ENCODE measurements at places on chromosomes 2 and 18. TPM values are rescaled to one million over a fixed set of nuclear protein-coding genes. Genes with fewer than 3 reads are reported as not detected.

DNA sequence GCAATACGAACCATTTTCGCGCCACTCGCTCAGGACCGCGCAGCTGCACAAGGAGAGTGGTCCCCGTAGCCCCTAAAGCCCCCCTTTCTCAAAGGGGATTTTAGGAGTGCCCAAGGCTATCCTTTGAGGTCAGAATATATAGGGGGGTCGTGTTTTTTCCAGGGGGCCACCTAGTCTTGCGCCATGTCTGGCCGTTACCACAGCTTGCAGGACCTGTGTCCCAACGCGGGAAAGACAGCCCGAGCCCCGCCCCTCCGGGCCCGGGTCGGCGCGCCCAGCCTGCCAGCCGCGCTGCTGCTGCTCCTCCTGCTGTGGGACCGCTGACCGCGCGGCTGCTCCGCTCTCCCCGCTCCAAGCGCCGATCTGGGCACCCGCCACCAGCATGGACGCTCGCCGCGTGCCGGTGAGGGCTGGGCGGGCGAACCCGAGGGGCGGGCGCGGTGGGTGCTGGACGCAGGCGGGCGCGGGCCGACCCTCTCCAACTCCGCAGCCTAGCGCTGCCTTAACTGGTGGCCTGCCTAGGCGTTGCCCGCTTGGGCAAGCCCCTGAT is at the start of gene CDCA7:
CDCA7 (plus strand) TSS at position 291 of the 550 bp plus-strand sequence; CDS start at position 383, 92 bp downstream.
- peak; percentile 84 for DNase-seq

DNA sequence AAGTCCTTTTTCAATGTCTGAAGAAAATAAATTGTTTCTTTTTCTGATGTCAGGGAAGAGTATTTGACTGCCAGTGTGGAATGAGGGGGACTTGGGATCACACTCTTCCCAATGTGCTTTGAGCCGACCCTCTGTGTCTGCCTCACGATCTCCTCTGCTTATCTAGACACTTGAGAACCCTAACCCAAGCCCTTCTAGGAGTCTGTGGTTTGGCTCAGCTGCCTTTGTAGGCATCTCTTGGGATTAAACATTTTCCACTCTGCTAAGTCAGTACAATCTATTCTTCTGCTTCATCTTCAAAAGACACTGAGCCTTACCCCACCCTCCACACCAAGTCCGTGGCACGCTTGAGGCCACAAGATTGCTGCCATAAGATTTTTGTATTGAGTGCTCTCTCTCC is 19.4 kb downstream of the FAM110C start:
- no peak for DNase-seq

The DSG3 gene
- total RNA-seq: not detected

DNA sequence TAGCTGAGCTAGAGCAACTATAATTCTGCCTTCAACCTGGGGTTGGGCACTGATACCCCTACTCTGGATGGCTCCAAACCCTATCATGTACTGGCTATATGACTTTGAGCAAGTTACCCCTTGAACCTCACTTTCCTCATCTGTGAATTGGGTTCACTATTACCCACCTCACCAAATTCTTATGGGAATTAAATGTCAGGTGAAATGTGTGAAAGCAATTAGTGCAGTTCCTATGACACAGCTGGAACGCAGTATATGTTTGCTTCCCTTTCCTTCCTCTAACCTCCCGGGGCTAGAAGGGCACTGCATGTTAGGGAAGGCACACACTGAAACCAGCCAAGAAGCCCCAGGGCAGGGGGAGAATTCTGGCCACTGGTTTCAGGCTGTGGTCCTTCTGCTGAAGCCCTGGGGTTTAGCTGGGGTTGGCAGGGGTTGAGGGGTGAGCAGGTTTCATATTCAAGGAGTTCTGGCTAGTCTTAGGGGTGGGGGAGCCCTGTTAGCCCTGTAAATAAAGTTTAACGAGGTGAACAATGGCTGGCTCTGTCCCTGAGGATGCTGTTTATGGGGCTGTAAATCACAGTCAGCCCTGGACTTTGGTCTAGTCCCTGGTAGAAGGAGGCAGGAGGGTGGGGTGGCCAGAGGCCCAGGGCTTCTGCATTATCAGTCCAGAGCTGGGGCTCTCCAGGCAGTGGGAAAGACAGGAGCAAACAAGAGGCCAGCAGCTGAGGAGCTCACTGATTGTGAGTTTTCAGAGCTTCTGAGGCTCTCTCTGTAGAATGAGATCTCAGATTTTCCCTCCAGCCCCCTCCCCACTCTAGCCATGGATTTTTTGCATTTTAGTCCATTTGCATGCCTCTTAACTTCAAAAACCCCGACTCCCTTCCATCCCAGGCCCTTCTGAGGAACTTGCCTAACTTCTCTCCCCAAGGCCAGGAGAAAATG is 8.0 kb downstream of the PKDCC start:
- DNase-seq: no peak

DNA sequence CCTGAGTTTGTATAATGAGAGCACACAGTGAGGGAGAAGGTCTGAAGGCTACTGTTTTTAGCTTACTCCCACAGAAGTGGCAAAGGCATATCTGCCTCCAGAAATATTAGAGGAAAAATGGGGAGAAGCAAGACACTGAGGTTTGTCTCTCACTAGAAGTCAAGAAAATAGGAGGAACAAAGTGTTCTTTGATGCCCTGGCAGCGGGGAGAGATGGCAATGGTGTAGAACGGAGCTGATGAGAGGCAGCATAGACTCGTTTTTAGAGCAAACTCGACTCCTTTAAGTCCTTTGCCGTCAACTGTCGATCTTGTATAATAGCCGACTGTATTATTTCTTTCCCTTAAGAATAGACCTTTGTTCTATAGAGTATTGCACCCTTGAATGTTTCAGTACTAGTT is 73.8 kb downstream of the ANKRD44 start:
- DNase-seq: no peak

DNA sequence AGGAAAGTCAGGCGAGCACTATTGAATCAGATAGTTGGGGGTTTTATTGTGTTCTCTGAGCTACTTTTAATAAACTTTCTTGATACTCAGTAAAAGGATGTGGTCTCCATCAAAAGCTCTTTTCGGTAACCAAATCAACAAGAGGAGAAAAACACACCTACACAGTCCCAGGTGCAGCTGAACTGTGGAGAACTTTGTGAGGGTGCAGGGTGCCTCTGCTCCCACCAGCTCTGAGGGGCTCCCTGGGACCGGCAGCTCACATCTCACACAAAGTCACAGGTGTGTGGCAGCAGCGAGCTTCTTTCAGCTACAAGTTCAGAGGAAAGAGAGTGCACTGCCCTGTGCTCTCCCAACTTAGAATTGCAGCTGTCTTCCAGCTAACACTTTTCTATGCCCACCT is 650.4 kb downstream of the RNF144A start:
- peak; percentile 56 for DNase-seq

DNA sequence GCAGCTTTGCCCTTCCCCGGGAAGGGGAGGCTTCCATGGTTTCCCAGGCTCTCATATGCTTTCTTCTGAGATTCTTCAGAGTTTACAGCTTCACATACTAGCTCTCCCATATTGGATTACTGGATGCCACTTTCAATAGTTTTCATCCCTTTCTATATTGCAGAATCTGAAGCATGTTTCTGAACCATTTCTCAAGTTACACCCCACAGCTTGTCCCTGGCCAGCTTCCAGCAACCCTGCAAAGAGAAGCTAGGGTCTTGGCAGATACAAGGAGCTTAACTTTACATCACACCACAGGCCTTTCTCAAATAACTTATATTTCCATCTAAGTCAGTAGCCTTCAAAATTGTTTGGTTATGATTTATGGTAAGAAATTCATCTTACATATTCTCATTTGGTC is 39.6 kb downstream of the LHCGR start:
- no peak for DNase-seq

DNA sequence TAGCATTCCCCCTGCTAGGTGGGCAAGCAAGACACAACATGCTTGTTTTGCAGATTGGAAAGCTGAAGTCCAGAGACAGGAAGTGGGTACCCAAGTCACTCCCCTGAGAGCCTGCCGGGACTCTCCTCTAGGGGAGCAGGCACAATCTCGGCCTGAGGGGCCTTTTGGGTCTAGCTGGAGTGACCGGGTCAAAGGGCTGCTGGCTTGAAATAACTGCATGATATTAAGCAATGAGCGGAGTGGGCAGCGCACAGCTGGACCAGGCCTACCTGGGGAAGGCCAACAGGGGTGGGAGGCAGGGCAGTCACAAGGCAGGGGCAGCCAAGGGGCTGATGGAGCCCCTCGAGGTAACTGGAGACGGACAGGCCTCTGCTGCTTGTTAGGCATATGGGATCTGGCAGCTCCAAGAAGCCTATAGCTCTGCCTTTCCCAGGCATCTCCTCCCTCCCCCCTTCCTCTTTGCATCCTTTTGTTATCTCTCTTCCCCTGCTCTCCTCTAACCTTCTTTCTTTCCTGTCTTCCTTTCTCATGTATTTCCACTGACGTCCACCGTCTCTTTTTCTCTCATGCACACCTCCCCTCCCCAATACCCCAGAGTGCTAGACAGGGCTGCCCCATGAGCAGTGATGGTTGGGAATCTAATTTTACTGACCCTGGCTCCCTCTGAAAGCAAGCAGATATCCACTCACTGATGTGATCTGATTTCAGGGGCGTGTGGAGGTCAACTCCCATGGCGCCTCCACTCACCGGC is 237.5 kb downstream of the LOXHD1 start:
- no peak for DNase-seq

The TRIM43 gene
- not detected for total RNA-seq

DNA sequence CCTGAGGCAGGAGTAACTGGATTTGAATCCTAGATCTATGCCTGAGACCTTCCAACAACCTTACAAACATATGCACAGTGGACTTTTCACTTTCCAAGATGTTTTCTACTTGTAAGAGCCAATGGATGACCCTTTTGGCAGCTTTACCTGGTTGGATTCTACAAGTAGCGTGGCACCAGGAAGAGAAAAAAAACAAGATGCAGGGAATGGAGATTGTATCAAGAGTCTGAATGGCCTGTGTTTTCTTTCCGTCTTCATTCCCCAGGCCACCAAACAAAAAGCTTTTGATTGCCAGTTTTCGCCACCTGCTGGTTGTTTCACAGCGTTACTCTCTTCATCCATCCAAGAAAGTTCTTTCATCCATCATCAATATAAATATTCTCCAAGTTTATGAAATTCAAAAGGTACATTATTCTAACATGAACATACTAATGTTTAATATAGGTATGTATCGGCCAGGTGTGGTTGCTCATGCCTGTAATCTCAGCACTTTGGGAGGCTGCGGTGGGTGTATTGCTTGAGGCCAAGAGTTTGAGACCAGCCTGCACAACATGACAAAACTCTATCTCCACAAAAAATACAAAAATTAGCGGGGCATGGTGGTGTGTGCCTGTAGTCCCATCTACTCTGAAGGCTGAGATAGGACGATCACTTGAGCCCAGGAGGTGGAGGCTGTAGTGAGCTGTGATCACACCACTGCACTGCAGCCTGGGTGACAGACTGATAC is 3.5 kb upstream of the BCL2 start:
- DNase-seq: no peak

- peak; percentile 13 for DNase-seq
Measured at GRCh38 chr2:17878281-17879136, at the start of gene KCNS3. KCNS3 (plus strand) TSS chr2:17878667; CDS start chr2:17931009, 52,342 bp downstream.

The DYNAP gene
- not detected for total RNA-seq

DNA sequence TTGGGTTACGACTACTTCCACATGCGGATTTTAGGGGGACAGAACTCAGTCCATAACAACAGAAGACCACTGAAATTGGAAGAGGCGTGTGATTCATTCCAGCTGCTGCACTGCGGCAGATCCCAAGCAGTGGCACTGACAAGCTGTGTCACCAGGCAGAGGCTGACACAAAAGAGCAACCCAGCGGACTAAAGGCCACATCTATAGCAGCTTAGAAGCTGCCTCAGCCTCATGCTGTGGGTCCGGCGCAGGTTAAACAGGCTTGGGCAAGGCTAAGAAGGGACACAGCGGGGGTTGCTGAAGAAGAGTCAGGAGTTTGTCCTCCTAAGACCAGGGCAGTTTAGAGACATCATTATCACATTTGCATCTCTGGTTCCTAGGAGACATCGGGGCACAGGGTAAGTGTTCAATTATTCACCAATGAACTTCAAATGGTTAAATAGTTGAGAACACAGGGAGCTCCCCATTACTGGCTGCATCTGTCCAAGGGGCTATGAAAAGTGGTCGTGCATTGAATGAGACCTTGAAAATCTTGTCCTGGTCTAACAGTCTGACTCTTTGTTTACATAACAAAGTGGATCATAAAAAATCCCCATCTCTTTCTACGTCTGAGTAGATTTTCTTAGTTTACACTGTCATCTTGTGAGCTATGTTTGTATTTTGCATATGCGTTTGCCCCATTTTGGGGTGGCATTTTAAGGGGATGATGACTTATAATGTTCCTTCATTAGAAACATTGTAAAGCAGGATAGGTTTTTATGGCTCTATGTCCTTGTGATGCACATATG is 162.3 kb upstream of the TRIB2 start:
- DNase-seq: no peak

DNA sequence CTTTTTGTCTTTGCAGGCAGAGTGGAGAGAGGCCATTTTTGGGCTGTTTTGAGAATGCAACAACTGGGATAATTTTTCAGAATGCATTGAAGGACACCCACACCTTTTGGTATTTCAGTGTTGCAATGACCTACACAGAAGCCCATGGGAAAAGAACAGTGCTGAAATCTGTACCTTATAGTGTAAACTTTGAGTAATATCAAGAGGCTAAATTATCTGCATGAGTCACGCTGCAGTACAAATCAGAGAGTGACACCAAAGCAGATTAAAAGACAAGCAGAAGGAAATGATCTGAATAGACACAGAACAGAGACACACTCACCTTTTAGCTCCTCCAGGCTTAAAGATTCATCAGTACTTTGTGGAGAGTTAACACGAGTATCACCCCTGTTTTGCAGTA is 265.3 kb downstream of the PAX3 start:
- no peak for DNase-seq

The C18orf32 gene
- total RNA-seq: 25.9 TPM

The CCDC195 gene
- not detected for total RNA-seq

DNA sequence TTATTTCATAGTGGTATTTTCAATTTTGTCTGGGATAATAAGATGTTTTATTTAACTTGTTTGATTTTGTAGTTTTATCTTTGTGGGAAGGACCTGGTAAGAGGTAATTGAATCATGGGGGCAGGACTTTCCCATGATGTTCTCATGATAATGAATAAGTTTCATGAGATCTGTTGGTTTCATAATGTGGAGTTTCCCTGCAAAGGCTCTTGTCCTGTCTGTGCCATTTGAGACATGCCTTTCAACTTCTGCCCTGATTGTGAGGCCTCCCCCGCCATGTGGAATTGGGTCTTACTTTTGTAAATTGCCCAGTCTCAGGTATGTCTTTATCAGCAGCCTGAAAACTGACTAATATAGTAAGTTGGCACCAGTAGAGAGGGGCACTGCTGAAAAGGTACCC is 77.8 kb upstream of the ARHGAP15 start:
- no peak for DNase-seq

- no peak for DNase-seq
Measured at GRCh38 chr2:146666340-146666739, 1178.5 kb upstream of the ACVR2A start.

DNA sequence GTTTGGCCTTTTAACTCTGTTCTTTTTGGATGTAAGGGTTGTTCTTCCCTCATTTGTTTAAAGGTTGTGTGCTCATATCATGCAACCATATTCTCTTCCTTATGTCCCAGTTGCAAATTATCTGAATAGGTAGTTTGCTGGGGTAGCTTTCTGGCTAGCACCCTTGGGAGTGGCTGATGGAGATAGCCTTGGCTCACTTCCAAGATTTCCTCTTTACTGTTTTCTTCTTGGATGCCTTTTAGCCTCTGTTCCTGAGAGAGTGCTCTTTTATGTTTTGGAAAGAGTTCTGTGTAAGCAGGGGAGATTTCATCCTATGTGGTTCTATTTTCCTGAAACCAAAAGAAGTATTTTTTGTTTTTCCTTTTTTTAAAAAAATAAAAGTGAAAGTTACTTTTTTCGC is 25.4 kb downstream of the USP14 start:
- DNase-seq: no peak

The ZNF236 gene
- 24.5 TPM for total RNA-seq

- DNase-seq: no peak
Measured at GRCh38 chr2:202841090-202841867, 30.3 kb downstream of the ICA1L start.

- DNase-seq: no peak
Measured at GRCh38 chr2:62568983-62569837, 63.2 kb upstream of the TMEM17 start.

All from activated naive CD4-positive, alpha-beta T cell treated with anti-CD3 and anti-CD28 coated beads, Interleukin-2, amount 50 U/mL, for 72 hours (primary cell).